ENCODE measurements at places on chromosomes 7 and 10.

- DNase-seq, result no peak
Measured at GRCh38 chr10:119499677-119500002, 42.9 kb downstream of the RGS10 start.

- DNase-seq, result no peak
Measured at GRCh38 chr7:128454808-128455542, 703 bp upstream of the HILPDA start.

- no peak for DNase-seq
Measured at GRCh38 chr7:2640482-2640830, 8.7 kb downstream of the TTYH3 start.

DNA sequence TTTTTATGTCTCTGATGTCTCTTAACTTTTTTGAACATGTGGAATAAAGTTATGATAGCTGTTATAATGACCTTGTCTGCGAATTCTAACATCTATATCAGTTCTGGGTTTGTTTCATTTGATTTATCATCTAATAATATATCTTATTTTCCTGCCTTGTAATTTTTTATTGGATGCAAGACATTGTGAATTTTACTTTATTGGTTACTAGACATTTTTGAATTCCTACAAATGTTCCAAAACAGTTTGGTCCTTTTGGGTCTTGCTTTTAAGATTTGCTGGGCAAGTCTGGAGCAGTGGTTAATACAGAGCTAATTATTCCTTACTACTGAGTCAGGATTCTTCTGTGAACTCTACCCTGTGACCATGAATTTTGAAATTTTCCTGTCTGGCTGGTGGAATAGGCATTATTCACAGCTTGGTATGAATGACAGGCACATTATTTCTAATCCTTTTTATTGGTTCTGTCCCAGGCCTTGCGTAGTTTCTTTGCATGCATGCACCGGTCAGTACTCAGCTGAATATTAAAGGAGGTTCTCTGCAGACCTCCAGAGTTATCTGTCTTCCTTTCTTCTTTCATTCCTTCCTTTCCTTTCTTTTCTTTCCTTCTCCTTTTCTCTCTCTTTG is 9.0 kb downstream of the CUTC start:
- no peak for DNase-seq

- no peak for DNase-seq
Measured at GRCh38 chr7:156026076-156026600, 213.9 kb upstream of the SHH start.

- no peak for DNase-seq
Measured at GRCh38 chr7:130008941-130009847, 42.0 kb downstream of the ZC3HC1 start.

DNA sequence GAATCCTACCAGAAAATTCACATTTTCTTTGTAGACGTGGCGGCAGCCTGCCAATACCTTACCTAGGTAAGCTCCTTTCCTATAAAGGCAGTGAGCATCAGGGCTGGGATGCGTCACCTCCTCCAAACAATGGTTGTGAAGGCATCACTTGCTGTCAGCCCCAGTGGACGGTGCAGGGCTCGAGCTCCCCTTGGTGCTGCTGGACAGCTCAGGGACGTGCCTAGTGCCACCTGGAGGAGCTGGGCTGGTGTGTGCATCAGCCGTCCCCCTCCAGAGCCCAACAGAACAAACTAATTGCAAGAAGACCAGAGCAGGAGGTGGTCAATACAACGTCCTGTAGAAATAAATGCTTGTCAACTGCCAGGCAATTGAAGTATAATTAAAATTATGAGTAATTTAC is 517.5 kb upstream of the FOXK1 start:
- no peak for DNase-seq

DNA sequence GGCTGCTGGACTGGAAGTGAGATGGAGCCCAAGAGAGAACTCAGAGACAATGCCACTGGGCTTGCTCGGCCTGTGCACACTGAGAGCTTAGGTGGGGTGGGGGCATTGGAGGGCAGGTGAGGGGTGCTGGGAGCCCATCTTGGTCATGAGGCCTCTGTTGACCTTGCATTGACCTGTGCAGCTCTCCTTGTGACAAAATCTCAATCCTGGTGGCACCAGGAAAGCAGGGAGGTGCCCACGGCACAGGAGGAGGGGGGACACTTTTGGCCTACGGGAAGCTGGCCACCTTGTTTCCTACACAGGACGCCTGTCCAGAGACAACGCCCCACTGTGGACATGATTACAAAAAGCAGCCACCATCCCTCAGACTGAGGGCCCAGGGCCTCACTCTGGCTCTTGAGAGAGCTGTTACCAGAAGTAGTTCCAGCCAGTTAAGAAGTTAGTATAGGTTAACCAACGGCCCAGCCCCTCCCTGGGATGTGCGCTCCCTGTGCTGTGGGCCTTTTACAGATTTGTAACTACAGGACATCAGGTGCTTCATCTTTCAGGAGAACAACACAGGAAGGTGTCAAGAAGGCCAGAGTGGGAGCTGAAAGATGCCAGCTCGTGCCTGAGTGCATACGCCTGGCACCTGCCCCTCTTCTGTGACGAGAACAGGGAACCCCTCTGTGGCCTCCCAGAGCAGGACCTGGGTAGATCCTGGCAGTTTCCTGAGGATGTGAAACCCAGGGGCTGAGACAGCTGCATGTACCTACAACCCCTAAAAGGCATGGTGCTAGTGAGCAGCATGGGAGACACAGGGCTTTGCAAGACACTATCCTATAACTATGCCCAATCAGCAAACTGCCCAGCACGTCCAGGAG is 10.3 kb downstream of the PKD1L1 start:
- DNase-seq, result no peak

DNA sequence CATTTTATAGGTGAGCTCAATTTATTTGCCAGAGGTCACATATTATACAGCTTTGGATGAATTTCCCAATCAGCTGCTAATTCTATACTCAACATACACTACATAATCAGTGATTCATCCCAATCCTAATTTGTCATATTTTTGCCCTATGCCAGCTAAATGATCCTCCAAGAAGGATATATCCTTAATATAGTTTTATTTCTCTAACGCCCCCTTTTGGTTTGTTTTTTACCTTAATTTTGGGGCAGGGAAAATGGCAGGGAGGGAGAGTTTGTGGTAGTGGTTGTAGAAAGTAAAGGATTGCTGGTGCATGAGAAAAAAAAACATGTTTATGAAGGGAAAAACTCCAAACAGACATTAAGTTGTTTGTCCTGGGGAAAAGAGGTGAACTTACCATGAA is 31.9 kb downstream of the WASL start:
- no peak for DNase-seq
